ENCODE measurements at places on chromosomes 5 and 9.

- DNase-seq = no peak
Measured at GRCh38 chr5:173984218-173984617, 4.8 kb upstream of the C5orf47 start.

GRCh38 chr5:58108511-58108910 is 351.4 kb downstream of the PLK2 start:
- DNase-seq = no peak

DNA sequence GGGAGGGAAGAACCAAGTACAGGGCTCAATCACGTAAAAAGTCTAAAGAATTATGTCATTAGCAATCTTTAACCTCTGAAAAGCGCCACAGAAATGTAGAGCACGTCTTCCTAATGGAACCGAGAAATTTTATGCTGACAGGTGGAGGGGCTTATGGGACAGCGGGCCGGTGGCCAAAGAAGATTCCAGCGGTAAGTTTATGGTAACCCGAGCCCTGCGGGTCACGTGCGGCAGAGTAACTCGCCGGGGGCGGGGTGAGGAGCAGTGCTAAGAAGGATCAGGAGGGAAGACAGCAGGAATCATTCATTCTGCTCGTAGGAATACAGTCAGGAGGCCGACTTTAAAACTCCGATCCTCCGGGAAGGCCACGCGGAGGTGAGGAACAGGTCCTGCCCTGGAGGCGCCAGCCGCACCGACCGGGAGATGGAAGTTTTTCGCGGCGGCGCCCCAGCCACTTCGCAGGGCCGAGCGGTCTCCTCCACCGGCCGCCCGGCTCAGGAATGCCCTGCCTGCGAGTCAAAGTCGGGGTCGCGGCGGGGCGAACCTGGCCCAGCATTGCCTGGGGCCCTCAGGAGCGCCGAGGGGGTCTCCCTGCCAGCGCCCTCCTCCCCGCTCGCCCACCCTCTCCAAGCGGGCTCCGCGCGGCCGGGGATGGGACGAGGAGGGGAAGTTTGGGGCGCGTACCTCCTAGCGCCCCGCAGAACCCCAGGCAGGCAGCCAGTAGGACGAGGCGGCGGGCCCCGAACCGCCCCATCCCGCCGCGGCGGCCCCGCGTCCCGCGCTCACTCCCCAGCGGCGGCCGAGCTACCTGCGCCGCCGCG is 101.8 kb downstream of the ESM1 start:
- no peak for DNase-seq

- DNase-seq = no peak
Measured at GRCh38 chr9:82670726-82671125, 392.2 kb downstream of the RASEF start.

- no peak for DNase-seq
Measured at GRCh38 chr5:151062405-151063141, 18.3 kb downstream of the TNIP1 start.

- no peak for DNase-seq
Measured at GRCh38 chr5:55440188-55440646, 94.5 kb downstream of the PLPP1 start.

DNA sequence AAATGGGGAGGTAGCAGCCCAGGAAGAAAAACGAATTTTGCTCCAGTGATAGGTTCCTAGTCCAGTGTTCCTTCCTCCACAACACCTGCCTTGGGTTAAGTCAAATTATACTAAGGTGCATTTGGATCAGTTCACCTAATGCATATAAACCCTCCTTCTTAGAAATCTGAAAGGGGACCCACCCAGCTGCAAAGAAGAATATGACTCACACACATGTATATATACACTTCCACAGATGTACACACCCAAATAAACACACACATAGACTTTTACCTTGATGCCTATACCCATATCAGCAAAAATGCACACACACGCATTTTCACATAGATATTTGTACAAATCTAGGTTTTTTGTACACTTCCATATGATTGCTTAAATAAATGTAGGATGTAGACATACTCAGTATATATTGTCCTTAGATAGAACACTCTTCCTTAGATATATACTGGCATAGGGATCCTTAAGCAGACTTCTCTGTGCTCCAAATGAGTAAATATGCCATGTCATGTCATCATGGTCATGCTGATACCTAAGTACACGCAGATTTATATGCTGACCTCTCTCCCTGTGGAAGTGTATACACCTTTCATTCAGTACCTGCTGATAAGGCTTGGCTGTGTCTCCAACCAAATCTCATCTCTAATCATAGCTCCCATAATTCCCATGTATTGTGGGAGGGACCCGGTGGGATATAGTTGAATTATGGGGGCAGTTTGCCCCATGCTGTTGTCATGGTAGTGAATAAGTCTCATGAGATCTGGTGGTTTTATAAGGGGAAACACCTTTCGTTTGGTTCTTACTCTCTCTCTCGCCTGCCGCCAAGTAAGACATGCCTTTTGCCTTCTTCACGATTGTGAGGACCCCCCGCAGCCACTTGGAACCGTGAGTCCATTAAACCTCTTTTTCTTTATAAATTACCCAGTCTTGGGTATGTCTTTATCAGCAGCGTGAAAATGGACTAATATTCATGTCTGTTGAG is 10.2 kb downstream of the ADRB2 start:
- DNase-seq = no peak

GRCh38 chr5:19200251-19200650 is 787.7 kb downstream of the CDH18 start:
- DNase-seq = no peak

DNA sequence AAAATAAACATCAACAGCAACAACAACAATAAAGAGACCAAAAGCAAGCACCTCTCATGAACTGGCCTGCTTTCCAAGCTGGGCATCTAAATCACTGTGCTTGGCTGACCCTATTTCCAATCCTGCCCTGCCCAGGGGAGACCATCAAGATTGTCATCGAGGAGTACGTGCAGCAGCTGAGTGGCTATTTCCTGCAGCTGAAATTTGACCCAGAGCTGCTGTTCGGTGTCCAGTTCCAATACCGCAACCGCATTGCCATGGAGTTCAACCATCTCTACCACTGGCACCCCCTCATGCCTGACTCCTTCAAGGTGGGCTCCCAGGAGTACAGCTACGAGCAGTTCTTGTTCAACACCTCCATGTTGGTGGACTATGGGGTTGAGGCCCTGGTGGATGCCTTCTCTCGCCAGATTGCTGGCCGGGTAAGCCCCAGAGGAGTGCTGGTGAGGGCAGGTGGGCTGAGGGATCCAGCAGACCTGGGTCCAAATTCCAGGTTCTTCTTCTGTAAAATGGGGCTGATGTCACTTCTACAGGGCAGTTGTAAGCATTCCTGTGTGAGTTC is 15.6 kb downstream of the PTGS1 start:
- no peak for DNase-seq

DNA sequence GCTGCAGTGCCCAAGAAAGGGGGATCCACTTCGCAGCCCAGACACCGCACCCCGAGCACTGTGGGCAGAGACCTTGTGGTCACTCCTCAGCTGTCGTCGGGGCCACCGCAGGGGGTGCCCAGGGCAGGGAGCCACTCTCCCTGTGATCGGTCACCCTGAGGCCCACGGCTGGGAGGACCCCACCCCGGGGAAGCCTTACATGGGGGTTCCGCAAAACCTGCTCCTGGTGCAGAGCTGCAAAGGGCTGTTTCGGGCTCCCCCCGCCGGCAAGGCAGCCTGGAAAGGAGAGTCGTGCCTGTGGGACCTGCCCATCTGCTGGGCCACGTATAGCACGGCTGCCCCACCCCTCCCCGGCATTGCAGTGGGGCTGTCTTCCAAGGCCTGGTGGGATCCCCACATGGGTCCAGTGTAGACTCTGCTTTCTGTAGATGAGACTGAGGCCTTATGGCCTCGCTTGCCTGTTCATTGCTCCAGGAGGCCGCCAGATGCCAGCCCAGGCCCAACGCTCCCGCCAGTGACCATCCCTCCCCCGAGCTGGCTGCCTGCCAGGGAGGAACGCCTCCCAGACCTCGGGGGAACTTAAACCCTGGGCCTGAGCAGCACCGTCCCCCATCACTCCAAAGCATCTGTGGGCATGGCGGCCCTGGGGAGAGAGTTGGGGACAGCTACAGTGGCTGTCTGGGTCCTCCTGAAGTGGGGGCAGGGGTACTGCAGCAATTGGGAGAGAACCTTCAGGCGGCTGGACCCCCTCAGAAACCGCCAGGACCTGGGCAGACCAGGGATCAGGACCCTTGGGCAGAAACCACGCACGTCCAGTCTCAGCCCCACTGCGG is 1.6 kb upstream of the DNLZ start:
- DNase-seq = no peak

DNA sequence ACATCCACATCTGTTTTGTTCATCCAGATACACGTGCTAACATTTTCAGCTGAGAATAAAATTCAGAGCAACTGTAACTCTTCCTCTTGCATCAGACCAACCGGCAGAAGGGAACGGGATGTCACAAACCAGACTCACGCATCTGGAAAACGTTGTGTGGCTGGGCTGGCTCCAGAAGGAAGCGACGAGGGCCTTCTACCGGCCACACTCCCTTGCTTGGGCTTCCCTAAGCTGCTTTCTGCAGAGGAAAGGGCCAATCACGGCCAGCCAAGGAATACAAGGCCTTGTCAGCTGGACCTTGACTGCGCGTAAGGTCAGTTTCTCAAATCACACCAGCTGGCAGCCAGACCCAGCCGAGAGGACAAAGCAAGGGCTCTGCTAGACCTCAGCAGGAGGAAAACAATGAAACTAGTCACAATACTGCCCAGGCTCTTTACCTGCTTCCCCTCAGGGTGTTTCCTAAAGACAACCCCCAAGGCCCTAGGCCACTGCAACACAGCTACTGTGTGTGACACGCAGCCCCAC is 106.1 kb downstream of the THBS4 start:
- no peak for DNase-seq

DNA sequence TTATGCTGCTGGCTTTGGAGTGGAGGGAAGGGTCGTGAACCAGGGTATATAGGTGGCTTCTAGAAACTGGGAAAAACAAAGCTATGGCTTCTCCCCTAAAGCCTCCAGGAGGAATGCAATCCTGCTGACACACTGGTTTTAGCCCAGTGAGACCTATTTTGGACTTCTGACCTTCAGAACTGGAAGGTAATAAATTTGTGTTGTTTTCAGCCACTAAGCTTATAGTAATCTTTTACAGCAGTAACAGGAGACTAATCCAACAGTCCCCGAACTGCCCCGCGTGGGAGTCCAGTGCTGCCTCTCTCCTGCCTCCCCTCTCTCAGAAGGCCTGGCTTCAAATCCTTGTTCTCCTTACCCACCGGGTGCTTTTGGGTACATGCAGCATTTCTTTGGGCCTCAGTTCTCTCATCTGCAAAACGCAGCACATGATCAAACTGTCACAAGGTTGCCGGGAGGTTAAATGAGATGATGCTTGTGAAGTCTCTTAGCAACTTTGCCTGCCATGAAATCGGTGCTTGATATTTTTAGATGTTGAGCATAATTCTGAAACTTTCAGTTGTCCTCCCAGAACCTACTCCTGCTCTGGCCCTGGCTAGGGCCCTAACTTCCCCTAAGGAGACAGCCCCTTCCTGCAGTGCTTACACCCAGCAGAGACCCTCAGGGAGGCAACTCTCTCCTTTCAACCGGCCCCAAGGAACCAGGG is 127.3 kb upstream of the BOD1 start:
- DNase-seq = no peak

Measured in non-pigmented ciliary epithelial cell (primary cell).